ENCODE measurements at places on chromosomes 6 and 20. TPM values are rescaled to one million over a fixed set of nuclear protein-coding genes. Genes with fewer than 3 reads are reported as not detected.

The RAB23 gene
- total RNA-seq = 37.0 TPM

The CST5 gene
- total RNA-seq = not detected

The RHAG gene
- total RNA-seq = not detected

DNA sequence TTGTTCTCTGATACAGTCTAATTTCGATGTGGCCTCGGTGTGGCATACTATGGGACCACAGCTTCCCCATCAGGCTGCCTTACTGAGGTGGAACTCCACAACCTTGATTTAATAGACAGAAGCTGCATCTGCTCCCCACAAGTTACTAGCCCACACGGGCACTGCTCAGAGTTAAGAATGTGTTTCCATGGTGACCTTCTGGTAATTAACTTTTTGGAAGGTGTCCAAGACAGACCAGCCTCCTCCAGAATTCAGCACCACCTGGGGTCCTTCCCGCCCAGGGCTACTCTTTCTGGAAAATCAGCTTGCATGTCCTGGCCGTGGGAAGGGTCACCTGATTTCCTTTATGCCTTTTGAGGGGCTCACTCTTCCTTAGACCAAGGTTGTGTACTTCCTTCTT is 48.7 kb upstream of the CDH4 start:
- no peak for DNase-seq

- no peak for DNase-seq
These were observed 116.8 kb upstream of the SUPT3H start for GRCh38 chr6:45494416-45495135.

DNA sequence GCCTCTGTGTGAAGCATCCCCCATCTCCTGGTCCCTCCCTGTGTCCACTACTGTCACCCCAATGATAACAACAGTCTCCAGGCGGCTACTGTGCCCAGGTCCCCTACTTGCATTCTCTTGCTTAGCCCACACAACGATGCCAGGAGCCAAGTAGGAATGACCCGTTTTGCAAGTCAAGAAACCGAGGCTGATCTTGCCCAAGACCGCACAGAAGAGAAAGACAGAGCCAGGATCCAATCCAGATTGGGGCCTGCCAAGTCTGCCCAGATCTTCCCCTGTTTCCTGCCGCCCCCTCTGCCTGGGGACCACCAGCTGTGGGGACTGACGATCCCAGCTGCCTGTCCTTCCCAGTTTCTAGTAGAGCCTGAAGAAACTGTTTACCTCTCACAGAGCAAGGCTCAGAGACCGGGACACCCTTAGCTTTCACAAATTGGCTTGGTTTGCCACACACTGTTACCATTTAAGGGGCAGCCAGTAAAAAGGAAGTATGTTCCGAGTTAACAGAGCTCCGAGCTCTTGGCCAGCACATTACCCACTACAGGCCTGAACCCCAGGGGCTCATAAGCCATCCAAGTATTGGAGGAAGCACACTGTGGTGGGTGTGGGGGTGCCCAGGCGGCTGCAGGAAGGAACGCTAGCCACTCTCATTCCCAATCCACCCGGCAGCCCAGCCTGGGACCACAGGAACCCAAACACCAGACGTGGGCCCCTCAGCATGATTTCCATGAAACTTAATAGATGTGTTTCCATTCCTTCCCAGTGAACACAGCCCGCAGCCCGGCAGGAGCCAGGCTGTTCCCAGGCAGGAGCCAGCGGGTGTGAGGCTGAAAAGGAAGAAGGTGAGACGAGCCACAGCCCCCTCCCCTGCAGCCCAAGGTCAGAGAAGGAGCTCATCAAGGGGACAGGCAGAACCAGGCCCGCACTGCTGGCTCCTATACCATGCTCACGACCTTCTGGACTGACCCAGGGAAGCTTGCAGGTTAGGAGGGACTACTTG is 7.9 kb downstream of the KIAA1755 start:
- no peak for DNase-seq

GRCh38 chr6:135481783-135482369 is 15.7 kb downstream of the AHI1 start:
- no peak for DNase-seq

GRCh38 chr6:56573624-56574023 is 69.1 kb downstream of the DST start:
- DNase-seq = no peak

- peak; percentile 91 for DNase-seq
These were observed at the start of gene IER3 for GRCh38 chr6:30744054-30744805. TSS of gene IER3 (minus strand) at chr6:30744547. CDS start at chr6:30744518, 29 bp downstream.

- DNase-seq = no peak
These were observed 9.3 kb upstream of the DTD1 start for GRCh38 chr20:18578581-18578980.

- DNase-seq = no peak
These were observed 402.4 kb upstream of the SYNCRIP start for GRCh38 chr6:86045038-86045437.
